ENCODE measurements at places on chromosomes 11 and 22. TPM values are rescaled to one million over a fixed set of nuclear protein-coding genes. Genes with fewer than 3 reads are reported as not detected.

The KMT2A gene
- 5.6 TPM for polyA plus RNA-seq

The SLC22A12 gene
- not detected for polyA plus RNA-seq

The PES1 gene
- 52.3 TPM for polyA plus RNA-seq

The PUS3 gene
- 8.1 TPM for polyA plus RNA-seq

The SCN4B gene
- 0.05 TPM for polyA plus RNA-seq

The GLYATL1 gene
- not detected for polyA plus RNA-seq

The NLRP14 gene
- polyA plus RNA-seq, result 0.05 TPM

The KCNJ1 gene
- polyA plus RNA-seq, result not detected

The GAL gene
- 0.50 TPM for polyA plus RNA-seq

The ACRV1 gene
- not detected for polyA plus RNA-seq

The HOATZ gene
- polyA plus RNA-seq, result not detected

The TRIM6 gene
- polyA plus RNA-seq, result 6.3 TPM

The FXYD2 gene
- not detected for polyA plus RNA-seq

The BEST1 gene
- polyA plus RNA-seq, result 3.5 TPM

The RAB3IL1 gene
- 11.4 TPM for polyA plus RNA-seq

DNA sequence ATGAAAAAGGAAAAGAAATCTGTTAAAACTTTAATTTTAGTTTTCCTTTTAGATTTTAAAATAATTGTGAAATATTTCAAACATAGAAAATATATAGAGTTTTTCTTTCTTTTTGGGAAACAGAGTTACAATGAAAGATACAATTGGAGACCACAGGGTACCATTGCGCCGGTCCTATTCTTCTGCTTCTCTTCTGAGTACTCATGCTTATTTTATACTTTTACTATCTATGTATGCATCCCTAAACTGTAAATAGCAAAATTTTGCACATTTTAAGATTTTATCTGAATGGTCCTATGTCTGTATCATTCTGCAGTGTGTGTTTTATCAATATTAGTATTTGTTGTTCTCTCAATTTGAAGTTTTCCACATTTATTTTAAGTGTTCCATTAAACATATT, 65.0 kb downstream of the EHF start:
- DNase-seq, result no peak

DNA sequence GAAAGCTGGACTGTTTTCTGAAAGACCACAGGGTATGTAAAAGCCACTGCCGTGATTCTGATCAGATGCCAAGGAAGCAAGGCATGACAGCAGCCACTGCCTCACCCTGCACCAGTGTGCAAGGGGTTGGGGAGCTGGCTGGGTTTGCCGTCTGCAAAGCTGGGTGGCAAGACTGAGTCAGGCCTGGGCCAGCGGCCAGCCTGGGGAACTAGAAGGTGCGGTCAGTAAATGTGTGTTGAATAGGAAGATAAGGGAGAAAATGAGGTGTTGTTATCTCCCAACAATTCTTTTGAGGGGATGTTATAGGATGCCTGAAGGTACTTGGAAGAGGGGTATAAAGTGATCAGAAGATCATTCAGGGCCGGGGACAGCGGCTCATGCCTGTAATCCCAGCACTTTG, 8.0 kb downstream of the VSTM5 start:
- DNase-seq, result no peak

GRCh38 chr11:76524919-76525318, 80.1 kb downstream of the EMSY start:
- no peak for DNase-seq

DNA sequence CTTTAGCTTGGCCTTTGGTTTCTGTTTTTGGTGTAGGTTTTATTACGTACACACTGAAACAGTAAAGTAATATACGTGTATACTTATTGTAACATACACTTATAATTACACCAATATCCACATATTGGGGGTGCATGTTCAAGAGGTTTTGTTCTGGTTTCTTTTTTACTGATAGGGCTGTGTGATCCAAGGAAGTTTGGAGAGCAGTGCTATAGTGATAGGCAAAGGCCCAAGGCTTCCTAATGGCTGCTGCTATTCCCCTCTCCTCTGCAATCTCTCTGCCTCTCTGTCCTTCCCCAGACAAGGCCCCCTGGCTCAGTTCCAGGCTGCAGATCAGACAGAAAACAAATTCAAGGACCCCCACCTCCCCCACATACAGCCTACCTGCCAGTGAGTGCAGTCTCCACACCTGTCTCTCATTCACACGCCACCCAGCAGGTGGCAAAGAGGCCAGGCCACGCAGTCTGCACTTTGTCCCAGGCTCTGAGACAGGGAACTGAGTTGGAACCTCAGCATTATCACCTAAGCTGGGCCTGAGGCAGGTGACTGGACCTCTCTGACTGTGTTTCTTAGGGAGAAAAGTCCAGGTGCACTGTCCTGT, 15.1 kb downstream of the TMEM184B start:
- no peak for DNase-seq

- DNase-seq, result no peak
These were observed 11.0 kb downstream of the TANGO2 start for GRCh38 chr22:20031732-20032406.

GRCh38 chr22:27022274-27022895, 365.0 kb downstream of the MIAT start:
- DNase-seq, result no peak

DNA sequence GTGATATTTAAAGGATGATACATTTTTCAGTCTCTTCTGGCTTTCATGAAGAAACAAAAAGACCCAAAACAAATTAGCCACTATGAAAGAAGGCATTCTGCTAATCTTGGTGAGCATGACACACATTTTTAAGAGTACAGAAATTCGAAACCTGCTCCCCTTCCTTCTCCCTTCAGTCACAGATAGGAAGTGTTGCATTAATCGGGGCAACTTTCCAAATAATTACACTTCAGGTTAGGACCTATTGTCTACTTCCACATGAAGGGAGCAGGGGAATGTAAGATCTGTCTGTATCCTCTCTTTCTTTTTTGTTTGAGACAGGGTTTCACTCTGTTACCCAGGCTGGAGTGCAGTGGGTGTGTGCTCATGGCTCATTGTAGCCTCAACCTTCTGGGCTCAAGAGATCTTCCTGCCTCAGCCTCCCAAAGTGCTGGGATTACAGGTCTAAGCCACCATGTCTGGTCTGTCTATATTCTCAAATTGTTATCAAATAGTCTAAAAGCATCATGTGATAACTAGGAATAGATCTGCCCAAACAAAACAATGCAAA, 45.8 kb downstream of the NCAM1 start:
- DNase-seq, result no peak

- DNase-seq, result no peak
These were observed 5.7 kb downstream of the LRP4 start for GRCh38 chr11:46912526-46913150.

- no peak for DNase-seq
These were observed 80.7 kb upstream of the MPPED2 start for GRCh38 chr11:30666817-30667216.

DNA sequence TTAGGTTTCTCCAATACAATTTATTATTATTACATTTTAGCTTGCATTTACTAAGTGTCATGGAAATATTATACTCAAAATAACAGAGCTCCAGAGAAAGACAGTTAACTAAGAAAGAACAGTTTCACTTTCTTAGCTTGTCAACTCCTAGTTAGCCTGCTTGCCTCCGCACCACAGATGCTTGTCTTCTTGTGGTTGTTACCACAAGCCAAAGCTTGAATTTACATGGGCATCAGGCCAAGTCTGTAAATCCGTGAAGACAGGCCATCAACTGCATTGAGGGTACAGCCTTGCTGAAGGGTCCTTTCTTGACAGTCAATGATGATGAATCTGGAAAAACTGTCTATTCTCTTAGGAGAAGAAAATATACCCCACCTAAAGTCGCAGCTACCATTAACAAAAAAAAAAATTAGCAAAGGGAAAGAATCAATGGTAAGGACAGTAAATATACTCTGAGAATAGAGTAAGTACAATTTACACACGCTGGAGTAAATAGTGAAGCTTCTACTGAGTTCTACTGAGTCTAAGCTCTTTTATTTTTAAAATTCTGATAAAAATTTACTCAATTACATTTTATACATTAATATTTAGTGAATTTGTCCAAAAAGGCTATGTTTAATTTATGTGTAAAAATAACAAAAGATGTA, 15.6 kb upstream of the DENND5A start:
- no peak for DNase-seq

- no peak for DNase-seq
These were observed 25.2 kb upstream of the MICALL1 start for GRCh38 chr22:37880668-37881440.

DNA sequence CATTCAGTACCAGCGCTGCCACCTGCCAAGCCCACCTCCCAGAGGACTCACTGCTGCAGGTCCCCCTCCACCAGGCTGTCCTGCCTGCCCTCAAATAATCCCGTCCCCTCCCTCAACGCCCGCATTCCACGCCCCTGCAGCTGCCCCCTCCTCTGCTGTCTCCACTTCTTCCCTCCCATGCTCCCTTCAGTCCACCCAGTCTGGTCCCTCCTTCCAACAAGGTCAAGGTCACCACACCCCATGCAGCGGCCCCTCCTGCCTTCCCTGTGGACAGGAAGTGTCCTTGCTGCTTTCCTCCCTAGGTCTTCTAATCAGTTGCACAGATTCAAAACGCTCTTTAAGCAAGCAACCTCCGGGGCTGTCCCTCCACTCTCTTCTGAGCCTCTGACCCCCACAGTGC, 12.1 kb downstream of the MACROD1 start:
- no peak for DNase-seq

GRCh38 chr11:10655227-10655626, 38.3 kb downstream of the IRAG1 start:
- no peak for DNase-seq

DNA sequence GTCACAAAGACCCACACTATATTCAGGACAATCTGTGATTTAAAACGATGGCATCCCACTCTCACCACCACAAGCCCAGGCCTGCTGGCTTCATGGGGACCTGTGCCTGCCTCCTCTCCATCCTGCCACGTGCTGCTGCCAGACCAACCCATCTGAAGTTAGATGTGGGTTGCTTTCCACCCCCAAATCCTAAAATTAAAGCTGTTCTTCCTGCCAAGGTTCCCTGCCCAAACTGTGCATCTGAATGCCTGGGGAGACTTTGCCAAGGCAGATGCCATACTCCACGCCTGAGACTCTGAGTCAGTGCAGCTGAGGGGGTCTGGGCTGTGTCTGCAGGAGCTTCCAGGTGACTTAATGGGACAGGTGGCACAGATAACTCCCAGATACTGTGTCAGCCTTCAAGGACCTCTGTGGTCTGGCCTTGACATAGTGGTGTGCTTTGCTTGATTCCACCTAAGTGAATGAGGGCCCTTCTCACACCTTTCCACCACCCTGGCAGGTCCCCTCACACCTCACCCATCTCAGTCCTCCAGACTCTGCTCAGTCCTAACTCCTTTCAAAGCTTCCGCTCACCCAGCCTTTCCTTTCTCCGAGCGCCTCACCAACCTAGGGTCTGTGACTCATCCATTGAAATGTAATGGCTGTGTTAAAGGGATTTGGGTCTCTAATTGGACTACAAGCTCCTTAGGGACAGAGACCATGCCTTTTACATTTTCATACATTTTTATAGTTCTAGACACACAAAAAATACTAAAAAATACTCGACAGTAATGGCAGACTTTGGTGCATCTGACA, 18.6 kb downstream of the ADAMTS8 start:
- no peak for DNase-seq

GRCh38 chr22:29780748-29781676, 13.8 kb downstream of the UQCR10 start:
- DNase-seq, result no peak

GRCh38 chr11:30990625-30991296, 378.8 kb downstream of the DCDC1 start:
- no peak for DNase-seq

DNA sequence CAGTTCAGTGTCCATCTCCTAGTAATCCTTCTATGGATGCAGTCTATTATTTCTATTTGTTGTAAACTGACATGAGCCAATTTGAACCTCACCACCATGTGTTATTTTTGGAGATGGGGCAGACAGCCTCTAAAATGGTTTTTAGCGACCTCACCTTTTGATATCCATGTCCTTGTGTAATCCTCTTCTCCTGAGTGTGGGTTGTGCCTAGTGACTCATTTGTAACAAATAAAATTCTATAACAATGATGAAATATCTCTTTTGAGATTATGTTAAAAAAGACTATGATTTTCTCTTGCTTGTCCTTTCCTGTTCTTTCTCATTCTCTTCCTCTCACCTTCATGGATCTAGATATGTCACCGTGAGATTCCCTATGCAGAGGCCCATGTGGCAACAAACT, 554.6 kb upstream of the ANO3 start:
- DNase-seq, result no peak

- DNase-seq, result no peak
These were observed 397 bp upstream of the CD44 start for GRCh38 chr11:35138606-35138942.

GRCh38 chr22:37503850-37504249, 15.4 kb downstream of the CARD10 start:
- no peak for DNase-seq

DNA sequence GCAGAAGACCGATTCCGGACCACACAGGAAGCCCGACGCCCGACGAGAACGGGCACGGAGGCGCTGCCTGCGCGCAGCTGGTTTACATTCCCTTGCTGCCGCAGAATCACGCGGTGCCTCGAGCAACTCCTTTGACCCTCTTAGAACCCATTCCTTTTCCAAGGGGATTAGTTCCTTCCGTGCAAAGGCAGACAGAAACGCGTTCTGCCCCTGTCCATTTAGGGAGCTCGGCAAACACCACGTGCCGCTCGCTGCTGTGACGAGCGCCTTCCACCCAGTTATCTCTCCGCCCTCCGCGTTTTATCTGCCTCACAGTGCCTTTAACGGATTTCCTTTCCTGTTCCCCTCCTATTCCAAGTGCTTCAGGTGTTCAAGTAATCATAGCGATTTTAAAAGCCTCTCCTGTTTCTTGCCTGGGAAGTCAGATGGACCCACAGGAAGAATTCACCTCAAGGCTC, 24.1 kb upstream of the MICAL3 start:
- DNase-seq, result no peak

- no peak for DNase-seq
These were observed 14.4 kb upstream of the OOSP1 start for GRCh38 chr11:59923813-59924212.

GRCh38 chr22:38831166-38831945, 12.5 kb downstream of the NPTXR start:
- DNase-seq, result peak; percentile 46

- peak; percentile 59 for DNase-seq
These were observed 17.7 kb upstream of the RGL4 start for GRCh38 chr22:23673050-23673620.

DNA sequence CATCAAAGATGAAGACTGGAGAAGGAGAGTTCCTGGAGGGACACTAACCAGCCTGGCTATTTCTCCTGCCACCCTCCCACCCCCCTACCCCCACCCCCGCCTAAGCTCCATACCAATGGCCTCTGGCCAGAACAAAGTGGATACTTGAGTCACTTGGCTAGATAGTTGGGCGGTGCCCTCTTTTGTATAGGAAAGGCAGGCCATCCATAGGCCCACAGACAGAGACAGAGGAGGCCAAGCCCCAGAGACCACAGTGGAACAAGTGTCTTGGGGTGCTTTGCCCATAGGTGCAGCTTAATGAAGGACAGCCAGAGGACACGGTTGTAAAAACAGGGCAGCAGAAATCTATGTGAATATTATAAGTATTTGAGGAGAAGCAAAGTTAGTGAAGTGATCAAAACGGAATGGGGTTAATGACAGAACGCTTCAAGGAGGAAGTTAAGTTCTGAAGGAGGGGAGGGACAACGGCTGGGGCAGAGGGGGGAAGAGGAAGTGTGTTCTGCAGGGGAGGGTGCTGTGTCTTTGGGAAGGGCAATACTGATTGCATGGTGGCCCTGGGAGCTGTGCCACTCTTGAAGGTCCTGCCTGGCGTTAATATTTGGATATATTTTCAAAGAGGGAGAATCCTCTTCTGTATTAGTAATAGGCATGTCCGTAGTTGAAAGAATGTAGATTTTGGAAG, 32.7 kb downstream of the FLI1 start:
- peak; percentile 71 for DNase-seq
